ENCODE measurements at places on chromosomes 4 and X.

DNA sequence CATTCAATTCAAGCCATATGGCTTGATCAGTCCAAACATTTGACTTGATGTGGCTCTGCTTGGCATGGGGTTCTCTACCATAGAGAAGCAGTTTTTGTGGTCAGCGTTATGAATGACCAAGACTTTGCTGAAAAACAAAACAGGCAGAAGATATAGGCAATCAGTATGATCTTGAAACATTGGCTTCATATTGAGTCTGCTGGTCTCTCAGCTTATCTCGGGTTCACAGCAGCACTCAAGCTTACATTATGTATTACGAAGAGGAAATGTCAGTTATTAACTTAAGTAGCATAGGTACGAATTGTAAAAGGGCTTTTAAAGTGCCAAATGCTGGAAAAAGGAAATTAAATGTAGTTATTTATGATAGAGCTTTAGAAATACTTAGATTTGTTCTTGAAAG, 99.0 kb downstream of the AFF2 start:
- DNase-seq: no peak

- DNase-seq: no peak
Observed at GRCh38 chr4:519885-520682, 21.1 kb downstream of the PIGG start.

GRCh38 chr4:88511236-88511635, 12.3 kb downstream of the PYURF start:
- no peak for DNase-seq

GRCh38 chrX:43734444-43734843, 78.3 kb downstream of the MAOA start:
- no peak for DNase-seq

- DNase-seq: no peak
Observed at GRCh38 chrX:42704454-42704853, 73.5 kb downstream of the PPP1R2C start.

DNA sequence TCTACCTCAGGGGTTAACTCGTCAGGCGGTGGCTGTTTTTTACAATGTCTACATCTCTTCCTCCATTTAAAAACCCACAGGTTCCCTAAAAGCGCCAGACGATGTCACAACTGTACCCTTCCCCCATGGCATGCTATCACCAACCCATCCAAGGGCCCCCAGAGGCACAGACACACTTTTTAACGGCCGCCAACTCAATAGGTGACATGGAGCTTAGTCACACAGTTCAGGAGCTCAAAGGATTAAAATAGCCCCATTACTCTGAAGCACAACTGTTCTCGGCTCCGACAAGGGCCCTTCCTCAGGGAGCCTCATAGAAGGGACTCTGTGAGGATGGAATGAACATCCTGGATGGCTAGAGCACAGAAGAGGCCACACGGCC, 12.4 kb downstream of the SH3KBP1 start:
- DNase-seq: no peak

- DNase-seq: no peak
Observed at GRCh38 chr4:114417214-114417613, 181.4 kb upstream of the UGT8 start.

DNA sequence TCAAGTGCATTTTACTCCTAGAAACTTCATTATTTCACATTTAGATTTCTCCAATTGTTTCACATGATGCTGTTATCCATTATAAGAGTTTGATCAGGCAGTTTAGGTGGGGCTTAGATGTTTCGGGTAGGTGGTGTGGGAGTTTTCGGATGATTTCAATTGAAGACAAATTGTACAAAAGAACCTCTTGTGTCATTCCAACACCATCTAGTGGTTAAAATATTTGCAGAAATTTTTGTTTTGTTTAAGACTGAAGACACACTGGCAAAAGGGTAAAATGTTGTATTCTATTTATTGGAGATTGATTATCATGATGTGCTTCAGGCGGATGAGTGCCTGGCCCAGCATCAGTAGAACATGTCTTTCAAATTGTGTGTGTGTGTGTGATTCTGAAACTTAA, 212.7 kb downstream of the SH3BGRL start:
- DNase-seq: no peak

DNA sequence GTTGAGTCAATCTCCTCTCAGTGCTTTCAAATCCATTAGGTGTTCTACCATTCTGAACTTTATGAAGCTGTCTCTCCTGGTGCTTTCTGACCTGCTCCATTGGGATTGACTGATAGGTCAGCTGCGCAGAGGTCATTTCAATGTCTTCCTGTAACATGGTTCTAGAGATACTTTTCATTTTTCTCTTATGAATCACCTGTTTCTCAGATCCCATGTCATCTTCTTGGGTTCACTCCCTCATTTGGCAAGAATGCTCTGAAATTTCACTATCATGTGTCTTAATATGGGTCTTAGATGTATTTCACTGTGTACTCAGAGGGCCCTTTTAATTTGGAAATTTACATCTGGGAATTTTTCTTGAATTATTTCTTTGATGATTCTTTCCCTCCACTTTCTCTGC, 13.8 kb upstream of the PGM2 start:
- no peak for DNase-seq

DNA sequence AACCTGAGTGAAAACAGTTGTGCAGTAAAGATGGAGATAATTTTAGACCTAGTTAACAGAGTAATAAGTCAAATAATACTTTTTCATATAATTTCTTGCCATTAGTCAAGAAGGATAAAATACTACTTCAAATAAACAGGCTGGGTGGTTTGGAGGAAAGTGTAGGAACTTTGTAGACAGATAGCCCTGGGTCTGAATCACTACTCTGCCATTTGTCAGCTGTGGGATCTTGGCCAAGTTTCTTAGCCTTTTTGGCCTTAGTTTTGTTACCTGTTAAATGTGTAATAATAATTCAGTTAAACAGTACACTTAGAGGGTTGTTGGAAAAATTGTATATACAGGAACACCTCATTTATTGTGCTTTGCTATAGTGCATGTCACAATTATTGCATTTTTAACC, 163.7 kb downstream of the NPNT start:
- DNase-seq: no peak

DNA sequence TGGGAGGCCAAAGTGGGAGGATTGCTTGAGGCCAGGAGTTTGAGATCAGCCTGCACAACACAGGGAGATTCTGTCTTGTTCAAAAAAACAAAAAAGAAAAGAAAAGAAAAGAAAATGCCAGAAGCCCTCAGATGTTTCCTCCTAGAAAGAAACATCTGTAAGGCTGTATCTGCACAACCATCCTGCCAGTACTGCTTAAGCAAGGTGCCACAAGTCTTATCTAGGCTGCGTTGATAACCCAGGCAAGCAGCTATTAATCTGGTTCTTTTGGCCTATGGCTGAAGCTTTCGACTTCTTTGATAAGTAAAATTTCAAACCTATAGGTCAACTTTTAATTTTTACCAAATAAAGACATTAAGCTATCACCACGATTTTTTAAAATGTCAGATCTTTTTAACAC, 3.1 kb downstream of the COX18 start:
- DNase-seq: no peak

DNA sequence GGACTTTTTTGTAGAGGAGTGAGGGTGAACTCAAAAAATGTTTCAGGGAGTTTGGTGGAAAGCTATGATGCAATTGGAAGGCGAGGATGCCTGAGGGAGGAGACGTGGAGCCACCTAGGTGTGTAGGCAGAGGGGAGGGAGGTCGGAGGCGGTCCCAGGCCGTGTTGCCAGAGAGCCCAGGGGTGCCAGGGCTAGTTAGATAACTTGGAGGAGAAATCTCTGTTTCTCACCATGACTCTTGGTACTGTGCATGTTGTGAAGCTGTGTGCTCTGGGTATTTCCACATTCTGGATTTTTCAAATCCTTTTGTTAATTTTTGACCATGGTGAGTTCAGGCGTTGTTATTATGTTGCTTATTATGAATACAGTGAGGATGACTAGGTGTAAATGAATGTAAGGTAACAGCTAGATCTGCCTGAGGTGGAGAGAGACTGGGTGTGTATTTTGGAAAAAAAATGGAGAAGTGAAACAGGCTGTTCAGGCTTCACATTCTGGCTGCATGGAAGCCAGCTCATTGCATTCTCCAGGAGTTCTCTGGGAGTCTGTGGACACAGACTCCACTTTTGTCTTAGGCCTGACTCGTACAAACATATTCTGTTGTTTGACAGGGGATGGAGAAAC, 4.5 kb downstream of the RAB9A start:
- no peak for DNase-seq

DNA sequence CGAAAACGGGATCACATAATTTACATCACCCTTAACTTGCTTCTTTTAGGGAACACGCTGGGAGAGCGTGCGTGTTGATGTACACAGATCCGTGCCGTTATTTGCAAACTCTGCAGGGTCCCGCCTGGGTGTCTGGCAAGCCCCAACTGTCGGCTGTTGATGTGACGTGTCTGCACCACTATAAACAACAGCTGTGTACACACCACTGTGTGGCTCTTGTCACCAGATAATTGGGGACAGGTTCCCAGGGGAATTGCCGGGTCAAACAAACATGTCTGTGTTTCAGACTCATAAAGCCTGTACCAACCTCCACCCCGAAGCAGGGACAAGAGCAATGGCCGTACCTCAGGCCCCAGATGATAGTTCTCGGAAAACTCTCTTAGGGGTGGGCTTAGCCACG, 105.0 kb upstream of the AFAP1 start:
- no peak for DNase-seq

- DNase-seq: no peak
Observed at GRCh38 chr4:41050880-41051775, 163.2 kb downstream of the APBB2 start.

- no peak for DNase-seq
Observed at GRCh38 chr4:163603257-163603656, 108.8 kb downstream of the TMA16 start.

GRCh38 chr4:786074-786741, 39.7 kb downstream of the CPLX1 start:
- DNase-seq: no peak

DNA sequence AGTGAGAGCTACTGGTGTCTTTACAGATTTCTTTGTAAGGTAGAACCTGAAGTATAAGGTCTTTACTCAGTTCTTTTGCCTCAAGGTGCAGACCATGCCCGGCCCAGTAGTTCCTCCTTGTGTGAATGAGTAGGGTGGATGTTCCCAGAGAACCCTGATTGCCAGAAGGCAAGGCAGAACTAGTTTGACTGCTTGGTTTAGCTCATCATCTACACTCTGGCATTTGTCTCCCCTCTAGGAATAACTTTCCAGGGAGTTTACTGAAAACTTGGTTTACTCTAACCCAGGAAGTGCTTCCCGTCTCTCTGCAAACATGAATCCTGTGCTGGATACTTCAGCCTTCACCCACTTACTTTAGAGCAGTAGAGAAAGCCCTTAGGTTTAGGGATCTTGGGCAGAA, 29.1 kb downstream of the MCUB start:
- DNase-seq: no peak

- no peak for DNase-seq
Observed at GRCh38 chr4:111066001-111066400, 443.1 kb upstream of the PITX2 start.

- DNase-seq: no peak
Observed at GRCh38 chr4:99705891-99706290, 48.3 kb upstream of the C4orf54 start.

Data from type B pancreatic cell (in vitro differentiated cells).